Testis (tissue), 5 donors: ENCODE measurements at places on chromosomes 7 and 10. TPM values are rescaled to one million over a fixed set of nuclear protein-coding genes. Genes with fewer than 3 reads are reported as not detected.

Gene NODAL
- 3.0 TPM for total RNA-seq

Gene PRLHR
- total RNA-seq = 0.12 TPM

Gene AKR1C8
- 7.5 TPM for total RNA-seq

Gene LRRN3
- 49.1 TPM for total RNA-seq

Gene PMPCB
- 63.7 TPM for total RNA-seq

Gene NAT16
- total RNA-seq = 0.31 TPM

Gene TCAF1
- total RNA-seq = 28.7 TPM

Gene TMEM225B
- 57.0 TPM for total RNA-seq

Gene ZNRF2
- 65.0 TPM for total RNA-seq

Gene JAKMIP3
- total RNA-seq = 3.3 TPM

Gene ANKRD16
- 30.3 TPM for total RNA-seq

Gene SOSTDC1
- 1.5 TPM for total RNA-seq

Gene NPSR1
- 0.25 TPM for total RNA-seq

Gene VPS37D
- total RNA-seq = 24.8 TPM

Gene C10orf143
- 3.7 TPM for total RNA-seq

Gene CRHR2
- 1.2 TPM for total RNA-seq

Gene RPP30
- 57.5 TPM for total RNA-seq

Gene NUTM2B
- total RNA-seq = 4.8 TPM

Gene GATA3
- total RNA-seq = 1.9 TPM

Gene FBXL13
- total RNA-seq = 21.1 TPM

Gene PPP1R17
- 1.7 TPM for total RNA-seq

Gene GIMAP6
- 6.1 TPM for total RNA-seq
